ENCODE measurements at places on chromosomes 13 and 19. TPM values are rescaled to one million over a fixed set of nuclear protein-coding genes. Genes with fewer than 3 reads are reported as not detected.
A peak's percentile ranks its signal among the peaks of the same experiment; 100 is the strongest.

Gene KLK2
- not detected for total RNA-seq

DNA sequence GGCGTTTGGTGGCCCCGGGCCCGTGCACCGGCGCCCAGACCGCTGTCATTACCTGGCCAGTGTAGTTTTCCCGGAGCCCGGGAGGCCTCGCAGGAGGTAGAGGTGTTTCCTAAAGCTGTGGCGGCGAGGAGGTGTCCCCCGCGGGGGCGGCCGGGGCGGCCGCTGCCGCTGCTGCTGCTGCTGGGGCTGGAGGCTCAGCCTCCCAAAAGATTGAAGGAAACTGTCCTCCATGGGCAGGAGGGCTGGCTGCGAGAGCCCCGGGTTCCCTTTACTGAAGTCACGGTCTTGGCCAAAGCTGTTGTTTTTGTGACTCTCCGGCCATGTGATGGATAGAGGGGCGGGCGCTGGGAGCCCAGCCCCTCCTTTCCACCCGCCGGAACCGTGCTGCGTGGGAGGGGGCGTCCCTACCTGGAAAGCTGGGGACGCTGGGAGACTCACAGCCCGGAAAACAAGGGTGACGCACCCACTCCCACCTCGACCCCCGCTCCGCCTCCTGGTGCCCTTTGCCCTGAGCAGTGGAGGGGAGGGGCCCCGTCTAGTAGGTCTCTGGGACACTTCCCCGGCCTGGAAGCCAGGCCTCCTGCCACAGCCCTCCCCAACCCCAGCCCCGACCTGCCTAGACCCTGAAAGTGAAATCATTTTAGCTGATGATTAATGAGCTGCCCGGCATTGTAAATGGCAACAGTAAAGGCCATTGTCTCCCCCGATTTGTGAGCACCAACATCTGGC is at the start of gene N4BP2L1:
Gene N4BP2L1, minus strand, starts transcription at position 279 of the 729 bp plus-strand sequence. Its CDS starts 48 bp downstream, at position 231.
- peak; percentile 63 for DNase-seq

DNA sequence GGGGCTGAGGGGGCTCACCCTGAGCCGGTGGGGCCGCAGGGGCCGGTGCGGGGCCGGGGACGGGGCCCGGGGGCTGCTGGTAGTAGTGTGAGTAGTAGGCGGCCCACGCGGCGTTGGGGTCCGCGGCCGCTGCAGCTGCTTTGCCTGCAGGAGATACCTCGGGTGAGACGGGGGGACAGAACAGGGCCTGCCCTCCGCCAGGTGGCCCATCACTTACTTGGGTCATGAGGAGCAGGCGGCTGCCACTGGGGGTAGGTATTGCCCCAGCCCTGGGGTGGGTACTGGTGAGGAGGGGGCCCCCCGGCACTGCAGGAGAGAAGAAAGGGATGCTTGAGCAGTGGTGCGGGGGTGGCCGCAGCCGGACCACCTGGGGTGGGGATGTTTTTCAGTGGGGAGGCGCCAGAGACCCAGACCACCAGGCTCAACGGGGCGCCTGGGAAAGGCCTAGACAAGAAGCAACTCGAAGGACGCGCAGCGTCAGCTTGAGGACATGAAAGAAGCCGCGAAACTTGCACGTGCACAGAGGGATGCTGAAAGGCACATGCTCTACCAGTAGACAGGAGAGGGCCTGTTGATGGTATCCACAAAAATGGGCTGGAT is 8.9 kb downstream of the KHSRP start:
- no peak for DNase-seq

DNA sequence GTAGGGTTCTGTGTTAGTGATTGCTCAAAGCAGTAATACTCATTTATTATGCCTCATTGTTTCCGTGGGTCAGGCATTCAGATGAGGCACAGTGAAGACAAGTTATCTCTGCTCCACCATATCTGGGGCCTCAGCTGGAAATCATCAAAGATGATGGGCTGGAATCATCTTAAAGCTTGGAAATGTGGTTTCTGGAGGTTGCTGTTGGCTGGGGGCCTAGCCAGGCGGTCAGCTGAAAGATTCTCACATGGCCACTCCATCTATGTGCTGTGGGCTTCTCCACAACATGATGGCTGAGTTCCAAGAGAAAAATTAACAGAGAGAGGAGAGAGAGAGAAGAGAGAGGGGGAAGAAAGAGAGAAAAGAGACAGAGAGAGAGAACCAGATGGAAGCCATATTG is 75.5 kb downstream of the OLFM4 start:
- no peak for DNase-seq

DNA sequence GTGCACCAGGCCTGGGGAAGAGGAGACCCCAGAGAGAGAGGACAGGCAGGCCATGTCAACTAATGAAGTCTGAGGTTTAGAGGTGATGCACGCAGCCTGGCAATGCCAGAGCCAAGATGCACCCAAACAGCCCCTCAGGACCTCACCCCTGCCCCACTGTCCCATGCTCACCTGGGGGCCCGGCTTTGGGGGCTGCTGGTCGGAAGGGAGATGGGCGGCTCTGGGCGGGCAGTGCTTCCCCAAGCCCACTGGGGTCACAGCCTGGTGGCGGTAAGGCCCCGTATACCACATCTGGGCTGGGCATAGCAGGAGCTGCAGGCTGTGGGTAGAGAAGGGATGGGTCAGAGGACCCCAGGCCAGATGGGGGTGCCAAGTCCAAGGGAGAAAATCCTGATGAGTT is 8.6 kb upstream of the TMEM161A start:
- no peak for DNase-seq

DNA sequence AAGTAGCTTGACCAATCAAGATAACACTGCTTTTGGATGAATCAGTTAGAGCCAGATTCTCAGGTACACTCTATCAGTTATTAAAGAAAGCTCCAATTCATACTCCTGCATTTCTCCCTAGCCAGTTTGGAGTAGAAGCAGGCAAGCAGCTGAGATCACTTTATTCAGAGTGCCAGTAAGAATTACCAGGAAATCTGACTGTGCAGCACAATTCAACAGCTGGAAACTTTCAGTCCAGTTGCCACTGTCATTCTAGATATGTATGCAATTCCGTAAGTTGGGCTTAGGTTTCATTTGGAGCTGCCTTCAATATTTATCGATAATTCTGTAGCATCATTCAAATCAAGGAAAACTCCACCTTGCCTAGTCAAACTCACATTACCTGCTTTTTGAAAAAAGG is 2625.6 kb upstream of the PCDH20 start:
- DNase-seq, result no peak

DNA sequence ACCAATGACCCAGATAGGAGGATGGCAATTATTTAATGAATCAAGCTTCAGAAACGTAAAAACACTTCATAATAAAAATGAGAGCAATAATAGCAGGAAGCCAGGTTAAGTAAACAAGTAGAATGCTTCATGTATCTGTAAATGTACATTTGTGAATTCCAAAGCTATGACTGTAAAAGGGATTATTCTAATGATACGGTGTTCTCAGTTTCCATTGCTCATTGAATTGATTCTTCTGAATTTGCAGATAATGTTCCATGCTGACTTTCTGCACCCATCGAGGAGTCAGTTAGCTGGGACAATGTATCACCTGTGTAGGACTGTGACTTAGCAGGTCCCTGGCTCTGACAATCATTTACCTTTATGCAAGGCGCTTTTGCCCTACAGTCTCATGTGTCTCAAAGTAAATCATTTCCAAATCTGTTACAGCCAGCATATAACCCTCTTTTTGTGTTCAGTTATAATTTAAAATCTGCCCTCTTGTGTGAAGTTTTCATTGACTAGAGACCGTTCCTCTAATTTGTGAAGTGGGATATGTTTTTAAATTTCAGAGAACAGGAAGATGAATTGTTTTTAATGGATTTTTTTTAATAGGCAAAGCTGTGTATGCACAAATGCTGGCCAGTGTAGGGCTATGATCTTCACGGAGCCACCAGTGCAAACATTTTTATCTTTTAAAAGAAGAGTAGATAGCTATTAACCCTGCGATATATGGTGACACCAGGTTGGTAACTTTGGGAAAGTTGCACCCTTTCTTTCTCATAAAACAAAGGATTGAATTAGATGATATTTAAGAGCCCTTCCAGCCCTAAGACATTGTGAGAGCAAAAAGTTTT is 267.1 kb downstream of the KLF5 start:
- no peak for DNase-seq
